GM23338 (cell line): ENCODE measurements at places on chromosomes 16 and 17. TPM values are rescaled to one million over a fixed set of nuclear protein-coding genes. Genes with fewer than 3 reads are reported as not detected.

- DNase-seq: no peak
Measured at GRCh38 chr16:87706278-87707000, 59.3 kb downstream of the KLHDC4 start.

The KDM6B gene
- 1.4 and 1.8 TPM in 2 replicates for total RNA-seq

- DNase-seq: peak; percentile 69
Measured at GRCh38 chr17:16215002-16215272, 397 bp downstream of the NCOR1 start.

DNA sequence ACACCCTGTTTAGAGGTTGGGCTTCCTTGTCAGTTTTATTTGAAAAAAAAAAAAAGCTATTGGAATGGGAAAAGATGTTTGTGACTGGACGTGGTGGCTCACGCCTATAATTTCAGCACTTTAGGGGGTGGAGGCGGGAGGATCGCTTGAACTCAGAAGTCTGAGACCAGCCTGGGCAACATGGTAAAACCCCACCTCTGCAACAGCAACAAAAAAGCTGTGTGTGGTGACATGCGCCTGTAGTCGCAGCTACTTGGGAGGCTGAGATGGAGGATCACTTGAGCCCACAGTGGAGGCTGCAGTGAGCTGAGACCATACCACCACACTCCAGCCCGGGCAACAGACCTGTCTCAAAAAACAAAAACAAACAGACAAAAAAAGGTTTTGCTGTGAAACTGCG, 66.1 kb upstream of the SIAH1 start:
- DNase-seq: no peak

- peak; percentile 98 for DNase-seq
Measured at GRCh38 chr17:42548070-42548837, 4.5 kb upstream of the HSD17B1 start.

- DNase-seq: no peak
Measured at GRCh38 chr17:74170924-74171323, 32.6 kb upstream of the RPL38 start.

DNA sequence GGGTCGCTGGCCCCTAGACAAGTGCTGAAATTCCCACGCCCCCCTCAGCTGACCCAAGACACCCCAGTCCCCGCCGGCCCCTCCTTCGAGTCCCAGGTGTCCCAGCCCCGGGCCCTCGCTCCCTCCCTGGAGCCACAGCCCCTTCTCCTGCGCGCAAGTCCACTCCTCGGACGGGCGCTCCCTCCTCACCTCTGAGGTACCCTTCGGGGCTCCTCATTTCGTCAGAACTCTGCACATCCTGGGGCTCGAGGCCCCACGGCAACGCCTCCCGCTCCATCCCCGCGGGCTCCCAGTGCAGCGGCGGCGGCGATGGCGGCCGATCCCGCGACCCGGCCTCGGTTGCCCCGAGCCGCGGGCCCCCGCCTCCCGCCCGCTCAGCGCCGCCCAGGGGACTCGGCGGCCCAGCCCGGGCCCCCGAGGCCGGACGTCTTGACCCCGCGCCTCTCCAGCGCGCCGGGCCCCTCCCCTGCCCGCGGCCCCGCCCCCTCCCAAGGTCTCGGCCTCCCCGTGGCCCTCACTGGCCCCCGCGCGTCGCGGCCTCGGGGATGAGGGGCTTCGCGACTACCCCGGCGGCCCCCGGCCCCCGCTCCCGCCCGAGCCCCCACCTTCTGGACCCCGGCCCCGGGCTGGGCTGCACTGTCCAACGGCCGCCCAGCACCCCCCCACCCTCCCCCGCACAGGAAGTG, at the start of gene ZNF768:
ZNF768 (minus strand) TSS at position 430 of the 686 bp plus-strand sequence; CDS start at position 277, 153 bp downstream.
- DNase-seq: peak; percentile 93

- DNase-seq: no peak
Measured at GRCh38 chr17:5759501-5759925, 175.2 kb upstream of the NLRP1 start.

- peak; percentile 89 for DNase-seq
Measured at GRCh38 chr17:38704606-38705522, at the start of gene MLLT6. TSS of gene MLLT6 (plus strand) at chr17:38705273. CDS start at chr17:38705633, 360 bp downstream.

DNA sequence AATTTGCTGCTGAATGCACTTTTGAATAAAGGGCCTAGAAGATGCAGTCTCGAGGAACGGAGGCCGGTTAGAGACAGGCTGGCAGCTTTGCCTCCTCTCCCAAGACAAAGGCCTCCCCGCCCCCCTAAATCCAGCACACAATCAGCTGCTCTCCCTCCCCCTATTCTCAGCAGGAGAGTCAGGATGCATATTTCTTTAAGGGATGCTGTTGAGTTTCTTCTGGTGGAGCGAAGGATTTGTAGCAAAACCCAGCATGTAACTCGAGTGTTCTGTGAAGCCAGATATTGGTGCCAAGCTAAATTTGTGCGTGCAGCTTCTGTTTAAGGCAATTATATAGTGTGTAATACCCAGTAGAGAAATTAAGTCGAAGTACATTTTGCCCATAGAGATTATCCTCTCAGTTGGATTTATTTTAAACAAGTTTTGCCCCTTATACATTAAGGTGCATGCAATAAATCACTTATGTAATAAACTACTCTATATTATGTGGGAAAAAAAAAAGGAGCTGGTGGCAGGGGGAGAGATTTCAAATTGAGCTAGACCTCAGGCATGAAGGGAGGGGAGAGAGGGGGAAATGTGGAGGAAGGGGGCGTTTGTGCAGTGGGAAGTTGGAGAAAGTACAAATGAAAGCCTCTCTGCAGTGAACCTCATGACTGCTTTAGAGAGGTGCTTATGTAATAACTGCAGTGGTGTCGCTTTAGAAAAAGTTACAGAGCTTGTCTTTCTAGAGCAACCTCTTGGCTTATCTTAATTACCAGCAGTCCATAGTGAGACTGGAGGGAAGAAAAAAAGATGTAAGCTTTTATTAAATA, 599.2 kb downstream of the MAF start:
- peak; percentile 65 for DNase-seq

DNA sequence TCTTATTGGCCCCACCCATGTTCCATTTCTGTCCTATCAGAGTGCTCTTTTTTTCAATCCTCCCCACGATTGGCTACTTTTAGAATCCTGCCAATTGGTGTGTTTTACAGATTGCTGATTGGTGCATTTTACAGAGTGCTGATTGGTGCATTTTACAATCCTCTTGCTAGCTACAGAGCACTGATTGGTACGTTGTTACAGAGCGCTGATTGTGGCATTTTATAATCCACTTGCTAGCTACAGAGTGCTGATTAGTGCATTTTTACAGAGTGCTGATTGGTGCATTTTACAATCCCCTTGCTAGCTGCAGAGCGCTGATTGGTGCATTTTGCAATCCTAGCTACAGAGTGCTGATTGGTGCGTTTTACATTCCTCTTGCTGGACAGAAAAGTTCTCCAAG, 9.5 kb upstream of the CCL17 start:
- DNase-seq: no peak

DNA sequence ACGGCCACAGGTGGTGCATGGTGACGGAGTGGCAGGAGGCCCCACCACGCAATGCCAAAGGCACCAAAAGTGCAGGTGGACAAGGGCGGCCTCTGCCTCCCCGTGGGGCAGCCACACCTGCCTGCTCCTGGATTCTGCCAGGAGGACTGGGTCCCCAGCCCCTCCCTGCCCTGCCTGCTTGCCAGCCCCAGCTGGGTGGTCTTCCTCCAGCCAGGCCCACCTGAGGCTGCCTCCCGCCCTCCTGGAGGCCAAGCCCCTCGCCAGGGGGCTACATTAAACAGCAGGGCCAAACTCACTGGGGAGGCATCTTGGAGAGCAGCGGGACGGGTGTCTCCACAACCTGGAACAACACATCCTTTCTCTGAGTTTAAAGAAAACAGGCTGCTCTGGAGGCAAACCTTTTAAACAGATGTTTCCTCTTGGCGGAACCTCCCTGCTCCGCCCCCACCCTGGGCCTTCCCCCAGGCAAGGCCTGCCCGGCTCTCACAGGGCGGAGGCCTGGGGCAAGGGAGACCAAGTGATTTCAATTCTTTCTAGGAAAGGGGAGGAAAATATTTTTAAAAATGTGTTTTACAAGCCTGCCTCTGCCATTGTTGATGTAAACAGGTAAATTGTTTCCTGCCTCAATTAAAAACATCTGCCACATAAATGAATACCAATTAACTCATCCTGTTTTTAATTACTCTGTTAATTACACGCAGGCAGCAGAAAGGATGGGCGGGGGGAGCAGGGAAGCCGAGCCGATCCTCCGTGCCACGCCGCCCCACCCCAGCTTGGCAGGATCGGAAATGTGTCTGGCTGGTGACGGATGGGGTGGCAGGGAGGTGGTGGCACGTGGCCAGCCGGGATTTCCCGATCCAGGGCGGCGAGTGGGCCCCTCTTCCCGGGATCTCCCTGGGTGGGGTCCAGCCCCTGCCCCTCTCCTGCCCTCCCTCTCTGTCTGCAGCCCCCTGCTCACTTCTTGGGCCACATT, 54.4 kb upstream of the PABPN1L start:
- DNase-seq: no peak

DNA sequence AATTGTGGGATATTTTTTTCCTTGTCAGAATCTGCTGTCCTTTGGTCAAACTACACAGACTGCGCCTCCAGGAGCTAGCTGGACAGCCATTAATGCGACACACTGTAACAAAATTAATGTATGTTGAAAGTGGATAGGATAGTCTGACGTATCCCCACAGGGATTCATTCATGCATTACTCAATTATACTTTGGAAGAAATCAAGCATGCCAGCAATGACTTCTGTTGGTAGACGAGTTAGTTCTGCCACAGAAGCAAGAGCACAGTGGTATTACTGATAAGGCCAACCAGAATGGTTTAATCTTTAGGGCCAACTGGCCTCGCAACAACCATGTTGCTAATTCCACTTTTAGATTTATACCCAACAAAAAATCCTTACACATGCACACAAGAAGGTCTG, 106.4 kb upstream of the TOB1 start:
- DNase-seq: no peak
